ENCODE measurements at places on chromosomes 16 and 17. TPM values are rescaled to one million over a fixed set of nuclear protein-coding genes. Genes with fewer than 3 reads are reported as not detected.

Gene CD300H
- not detected for total RNA-seq

Gene ALOX12
- total RNA-seq: not detected

Gene VTN
- total RNA-seq: 1.1 TPM

Gene C17orf107
- 7.7 TPM for total RNA-seq

GRCh38 chr17:36768394-36768793 is 167.0 kb downstream of the MRM1 start:
- no peak for DNase-seq

DNA sequence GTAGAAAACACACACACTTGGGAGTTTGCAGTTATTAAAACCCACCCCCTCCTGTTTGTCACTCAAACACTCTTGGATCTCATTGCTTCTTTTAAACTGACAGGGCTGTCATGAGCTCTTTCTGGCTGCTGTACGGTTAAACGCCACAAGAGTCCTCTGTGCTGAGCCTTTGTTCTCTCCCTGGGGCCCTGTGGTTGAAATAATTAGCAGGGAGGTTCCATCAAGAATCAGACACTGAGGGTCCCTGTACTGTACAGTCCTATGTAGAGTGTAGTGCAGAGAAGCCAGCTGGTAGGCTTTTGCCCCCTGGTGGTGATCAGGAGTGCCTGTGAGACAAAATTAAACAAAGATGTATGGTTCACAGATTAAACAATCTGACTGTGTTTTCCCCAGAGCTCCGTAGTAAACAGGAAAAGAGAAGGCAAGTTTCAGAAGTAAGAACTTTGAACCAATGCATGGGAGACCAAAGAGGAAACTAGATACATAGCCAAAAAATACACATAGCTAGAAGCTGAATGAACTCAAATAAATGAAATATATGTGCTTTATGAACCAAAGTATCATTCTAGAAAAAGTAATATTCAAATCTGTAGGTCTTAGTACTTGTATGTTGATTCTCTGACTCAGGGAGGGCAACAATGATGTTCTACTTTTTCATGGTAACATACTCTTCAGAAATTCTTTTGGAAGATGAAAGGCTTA is 1.4 kb upstream of the SSH2 start:
- peak; percentile 66 for DNase-seq

DNA sequence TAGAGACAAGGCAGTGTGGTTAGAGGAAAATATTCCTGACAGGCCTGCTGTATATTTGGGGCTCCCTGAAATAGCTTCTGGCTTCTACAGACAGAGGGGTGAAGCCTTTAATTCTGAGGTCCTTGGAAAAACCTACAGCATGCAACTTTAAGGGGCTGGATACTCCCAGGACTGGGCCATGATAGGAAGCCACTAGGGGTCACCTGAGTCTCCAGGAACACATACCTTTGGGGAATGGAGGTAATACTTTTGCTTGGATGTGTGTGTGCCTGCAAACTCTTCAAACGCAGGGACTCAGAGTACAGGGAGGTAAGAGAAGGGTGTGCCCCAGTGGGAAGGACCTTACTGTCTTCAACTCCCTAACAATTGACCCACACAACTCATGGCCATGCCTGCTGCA is 4.1 kb downstream of the ASIC2 start:
- DNase-seq: no peak

GRCh38 chr17:50420419-50421112 is 5.5 kb upstream of the ACSF2 start:
- no peak for DNase-seq

Gene KRTAP1-1
- total RNA-seq: not detected

DNA sequence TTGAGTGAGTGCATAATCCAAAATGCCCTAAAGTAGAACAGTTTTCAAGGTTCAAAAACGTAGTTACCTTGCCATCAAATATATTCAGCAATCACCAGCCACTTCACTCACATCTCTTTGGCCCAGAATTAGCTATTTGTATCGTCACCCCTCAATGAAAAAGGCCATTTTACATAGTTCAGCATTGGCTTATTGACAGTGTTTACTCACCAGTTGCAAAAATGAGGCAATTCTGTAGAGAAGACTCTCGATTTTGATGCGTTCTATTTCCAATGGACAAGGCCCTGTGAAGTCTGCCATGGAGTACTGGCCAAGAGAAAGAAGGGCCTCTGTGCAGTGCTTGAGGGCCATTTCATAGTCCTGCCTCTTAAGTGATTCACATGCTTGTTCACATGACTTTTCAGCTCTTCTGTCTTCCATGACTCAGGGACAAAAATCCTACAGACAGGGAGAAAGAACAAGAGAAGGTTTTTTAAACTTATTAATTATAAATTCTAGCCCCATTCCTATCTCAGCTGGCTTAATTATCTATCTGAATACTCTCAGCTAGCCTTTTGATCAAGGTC is 26.5 kb downstream of the HELZ start:
- no peak for DNase-seq

Gene KRTAP4-9
- not detected for total RNA-seq

Gene NKD1
- total RNA-seq: 6.2 TPM

DNA sequence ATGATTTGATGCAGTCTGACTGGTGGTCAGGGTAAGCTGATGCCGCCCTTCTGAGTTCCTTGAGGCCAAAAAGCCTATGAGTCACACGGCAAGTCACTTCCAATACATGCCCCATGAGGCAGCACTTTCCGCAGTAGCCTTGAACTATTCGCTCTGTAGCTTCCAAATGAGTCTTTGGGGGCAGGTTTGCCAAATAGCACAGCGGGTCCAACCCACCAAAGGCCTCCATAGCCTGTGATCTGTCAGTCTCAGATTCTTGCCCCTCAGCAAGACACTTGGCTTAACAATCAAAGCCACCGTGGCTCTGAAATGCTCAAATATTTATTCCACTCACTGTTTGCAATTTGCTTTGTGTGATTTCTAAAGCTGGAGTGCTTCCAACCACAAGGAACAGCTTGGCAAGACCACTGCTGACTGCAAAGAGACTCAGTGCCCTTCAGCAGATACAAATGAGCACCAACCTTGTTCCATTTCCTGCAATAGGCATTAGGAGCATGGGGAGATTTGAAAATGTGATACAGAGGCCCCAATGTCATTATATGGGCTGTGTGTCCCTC is 45.4 kb downstream of the CLEC19A start:
- no peak for DNase-seq

DNA sequence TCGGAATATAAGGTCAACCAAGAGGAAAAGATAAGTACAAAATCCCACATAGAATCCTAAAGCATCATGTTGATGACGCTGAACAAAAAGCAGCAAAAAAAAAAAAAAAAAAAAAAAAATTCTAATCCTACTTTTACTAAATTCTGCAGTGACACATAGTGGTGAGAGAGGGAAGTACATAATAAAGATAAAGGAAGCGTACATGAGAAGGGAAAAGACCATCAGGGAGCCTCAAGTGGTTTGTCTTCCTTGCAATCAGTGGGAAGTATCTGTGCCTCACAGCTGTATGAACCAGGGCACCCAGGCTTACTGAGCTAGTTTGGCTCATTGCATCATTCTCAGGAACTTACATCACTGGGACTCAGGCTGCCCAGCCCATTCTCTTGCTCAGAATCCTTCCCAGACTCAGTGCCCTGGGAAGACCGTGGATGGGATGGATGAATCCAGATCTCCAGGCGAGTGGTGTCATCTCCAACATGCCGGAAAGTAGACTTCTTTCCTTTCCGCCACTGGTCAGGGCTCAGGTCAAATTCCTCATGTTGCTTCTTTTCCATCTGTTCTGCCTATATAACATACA is 21.2 kb downstream of the SMG6 start:
- DNase-seq: no peak

DNA sequence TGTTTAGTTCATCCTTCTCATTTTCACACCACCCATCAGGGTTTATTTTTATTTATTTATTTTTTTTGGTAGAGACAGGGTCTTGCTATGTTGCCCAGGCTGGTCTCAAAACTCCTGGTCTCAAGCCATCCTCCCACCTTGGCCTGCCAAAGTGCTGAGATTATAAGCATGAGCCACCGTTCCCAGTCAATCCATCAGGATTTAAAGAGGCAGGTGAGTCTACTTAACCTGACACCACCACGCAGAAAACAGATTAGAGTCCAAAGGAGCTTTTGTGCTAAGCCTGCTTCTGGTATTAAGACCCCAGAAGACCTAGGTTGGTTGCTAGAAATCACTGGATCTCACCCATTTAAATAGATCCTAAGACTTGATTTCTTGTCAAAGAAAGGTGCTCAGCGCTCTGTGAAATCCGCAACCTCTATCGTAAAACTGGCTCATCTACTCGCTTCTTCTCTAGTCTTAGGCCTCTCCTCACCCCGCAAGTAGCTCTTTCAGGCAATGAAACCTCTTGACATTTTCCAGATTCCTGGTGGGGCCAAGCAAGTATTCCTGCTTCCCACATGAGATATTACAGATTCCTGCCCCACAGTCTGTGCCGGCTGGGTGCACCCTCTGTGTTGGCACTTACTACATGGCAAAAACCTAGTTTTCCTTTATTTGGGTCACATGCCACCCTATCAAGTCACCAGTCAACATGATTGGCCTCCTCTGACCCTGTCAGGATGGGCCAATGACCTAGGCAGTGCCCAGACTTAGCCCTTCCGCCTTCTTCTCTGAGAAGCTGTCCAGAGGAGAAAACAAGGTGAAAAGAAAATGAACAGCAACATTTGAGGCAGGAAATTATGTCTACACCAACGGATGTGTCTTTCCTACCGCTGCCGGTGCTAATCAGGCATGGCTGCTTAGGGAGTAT is 9.0 kb downstream of the PITPNA start:
- DNase-seq: no peak

Gene KRT39
- total RNA-seq: not detected

- no peak for DNase-seq
These were observed 2.9 kb upstream of the GALK1 start for GRCh38 chr17:75767881-75768280.

Gene CMTM3
- total RNA-seq: 29.2 TPM

GRCh38 chr16:87607871-87608270 is 5.6 kb downstream of the JPH3 start:
- DNase-seq: no peak

Gene CTF1
- 2.1 TPM for total RNA-seq

DNA sequence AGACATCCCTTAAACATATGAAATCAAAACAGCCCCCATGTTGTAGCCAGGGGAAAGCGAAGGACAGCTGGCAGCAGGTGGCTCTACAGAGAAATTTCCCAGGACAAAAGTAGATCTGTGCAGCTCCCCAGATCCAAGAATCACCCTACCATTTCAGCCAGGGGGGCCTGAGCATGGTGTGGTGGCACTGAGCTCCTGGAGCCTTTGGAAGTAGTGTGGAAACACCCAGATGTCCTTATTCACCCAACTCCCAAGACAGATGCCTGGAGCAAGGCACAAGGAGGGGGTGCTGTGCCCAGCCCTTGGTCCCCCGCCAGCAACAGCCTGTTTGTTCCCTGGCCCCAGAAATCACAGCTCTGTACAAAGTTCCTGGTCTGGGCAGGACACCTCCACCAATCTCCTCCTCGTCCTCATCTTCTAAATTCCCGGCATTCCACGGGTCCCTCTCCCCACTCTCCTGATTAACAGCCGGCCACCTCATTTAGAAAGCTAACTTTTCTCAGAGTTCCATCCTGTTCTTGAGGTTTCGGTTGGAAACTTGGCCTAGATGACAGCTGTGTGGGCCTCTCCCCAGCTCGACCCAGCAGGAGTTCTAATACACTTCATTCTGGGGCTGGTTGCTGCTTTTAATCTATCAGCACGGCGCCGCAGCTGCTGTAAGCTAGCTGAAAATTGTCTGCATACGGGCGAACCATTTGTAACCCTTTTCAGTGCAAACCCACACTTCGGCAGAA is 191.1 kb downstream of the C16orf78 start:
- DNase-seq: no peak

DNA sequence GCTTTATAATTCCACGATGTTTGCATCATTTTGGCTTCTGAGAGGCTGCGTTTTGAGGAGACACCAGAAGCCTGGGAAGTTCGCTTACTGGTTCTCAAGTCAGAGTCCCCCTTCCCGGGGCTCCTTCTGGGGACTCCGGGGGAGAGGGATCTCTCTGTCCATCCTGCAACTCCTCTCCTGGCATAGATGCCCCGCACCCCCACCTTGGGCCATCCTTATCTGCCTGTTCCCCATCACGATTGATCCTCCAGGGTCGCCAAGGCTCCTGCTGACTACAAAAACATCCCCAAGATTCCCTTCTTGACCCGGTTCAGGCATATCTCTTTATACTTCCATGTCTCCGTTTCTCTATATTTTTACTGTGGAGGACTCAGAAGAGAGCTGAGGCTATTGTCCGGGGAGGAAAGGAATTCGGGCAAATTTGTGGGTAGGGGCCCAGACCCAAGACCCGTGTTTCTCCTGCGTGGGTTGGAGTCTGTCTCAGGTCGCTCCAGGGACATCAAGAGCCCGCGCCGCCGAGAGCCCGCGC is 18.4 kb upstream of the HOXB13 start:
- no peak for DNase-seq

- no peak for DNase-seq
These were observed 51.5 kb downstream of the NTN1 start for GRCh38 chr17:9072696-9073339.

- DNase-seq: no peak
These were observed 15.5 kb upstream of the SPNS2 start for GRCh38 chr17:4483012-4483840.

- DNase-seq: no peak
These were observed 52.5 kb downstream of the LITAF start for GRCh38 chr16:11534262-11534661.

DNA sequence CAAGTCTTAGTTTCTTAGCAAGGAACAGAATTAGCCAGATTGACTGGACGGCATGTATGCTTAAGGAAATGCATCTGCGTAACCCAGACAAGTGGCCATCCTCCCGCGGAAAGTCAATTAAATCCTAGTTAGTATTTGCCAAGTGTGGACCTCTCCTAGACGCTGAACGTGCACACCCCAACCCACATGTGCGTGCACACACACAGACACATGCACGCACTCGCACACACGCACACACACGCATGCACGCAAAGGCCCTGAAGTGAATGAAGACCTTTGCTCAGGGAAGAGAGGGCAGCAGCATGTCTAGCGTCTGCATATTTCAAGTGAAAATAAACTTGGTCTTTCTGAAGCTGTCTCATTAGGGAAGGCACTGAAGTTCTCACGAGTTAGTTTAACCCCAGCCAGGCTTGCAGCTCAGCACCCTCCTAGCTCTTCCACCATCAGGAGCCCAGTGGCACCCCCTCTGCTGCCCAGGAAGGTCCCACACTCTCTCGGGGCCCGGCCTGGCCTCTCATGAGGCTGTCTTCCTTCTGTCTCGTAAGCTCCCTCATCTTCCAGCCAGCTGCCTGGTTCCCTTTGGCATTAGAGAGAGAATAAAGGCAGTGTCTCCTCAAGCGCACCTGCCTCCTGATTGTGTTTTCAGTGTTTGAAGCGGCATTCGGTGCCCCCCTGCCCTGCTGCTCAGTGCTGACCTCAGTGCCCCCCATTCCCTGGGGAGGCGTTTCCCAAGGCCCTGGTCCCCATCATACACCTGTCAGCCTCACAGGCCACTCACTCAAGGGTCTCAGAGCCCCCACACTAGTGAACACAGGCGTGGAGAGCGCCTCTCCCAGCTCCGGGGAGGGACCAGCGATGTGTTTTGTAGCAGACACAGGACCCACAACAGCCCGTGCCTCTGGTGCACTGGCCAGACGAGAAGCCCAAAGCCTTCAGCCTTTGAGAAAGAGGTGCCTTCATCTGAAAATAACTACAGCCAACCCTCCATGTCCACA is 52.2 kb upstream of the CHMP6 start:
- DNase-seq: no peak

All from urinary bladder (tissue), 4 donors.